ENCODE measurements at places on chromosomes 4 and X. TPM values are rescaled to one million over a fixed set of nuclear protein-coding genes. Genes with fewer than 3 reads are reported as not detected.

Gene NXF2
- not detected for total RNA-seq

Gene CORIN
- total RNA-seq: 0.78 TPM

Gene PAGE4
- not detected for total RNA-seq

Gene SLC25A5
- total RNA-seq: 354 TPM

Gene ETNPPL
- not detected for total RNA-seq

Gene FAM184B
- total RNA-seq: not detected

Gene BEND2
- not detected for total RNA-seq

Gene H2BW2
- not detected for total RNA-seq

Gene EGF
- total RNA-seq: 2.7 TPM

Gene SCARB2
- 510 TPM for total RNA-seq

Gene NLRP2B
- total RNA-seq: not detected

Gene ADRA2C
- 0.93 TPM for total RNA-seq

Gene ANKRD17
- 99.9 TPM for total RNA-seq

Gene SYTL5
- total RNA-seq: 4.6 TPM

Gene ABLIM2
- 3.4 TPM for total RNA-seq

Gene SLC25A4
- total RNA-seq: 16.8 TPM

Gene FAM53A
- total RNA-seq: 1.1 TPM

Gene TRIML2
- under 0.01 TPM for total RNA-seq

Gene MSX1
- total RNA-seq: 3.8 TPM
